Left lung (tissue), 14 donors: ENCODE measurements at places on chromosomes 2 and 18.

- peak; percentile 17 for DNase-seq
These were observed 19.3 kb downstream of the ZAP70 start for GRCh38 chr2:97732436-97733340.

GRCh38 chr2:109613081-109613921 lies 465 bp downstream of the SEPTIN10 start:
- DNase-seq, result peak; percentile 71

DNA sequence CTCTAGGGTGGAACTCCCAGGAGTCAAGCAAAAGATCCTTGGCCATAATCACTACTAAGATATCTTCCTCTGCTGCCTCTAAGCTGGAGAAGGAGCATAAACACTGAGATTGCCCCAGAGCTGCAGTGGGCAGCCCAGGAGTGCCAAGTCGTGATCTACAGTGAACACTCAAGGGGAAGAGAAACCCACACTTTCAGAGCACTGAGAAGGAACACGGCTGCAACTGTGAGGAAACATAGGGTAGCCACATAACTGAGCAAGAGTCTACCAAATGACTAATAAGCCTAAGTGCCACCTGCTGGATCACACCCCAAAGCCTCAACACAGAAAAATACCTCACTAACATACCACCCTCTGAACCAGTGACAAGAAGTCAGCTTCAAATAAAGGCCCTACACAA lies 79.6 kb upstream of the RAB12 start:
- DNase-seq, result no peak

DNA sequence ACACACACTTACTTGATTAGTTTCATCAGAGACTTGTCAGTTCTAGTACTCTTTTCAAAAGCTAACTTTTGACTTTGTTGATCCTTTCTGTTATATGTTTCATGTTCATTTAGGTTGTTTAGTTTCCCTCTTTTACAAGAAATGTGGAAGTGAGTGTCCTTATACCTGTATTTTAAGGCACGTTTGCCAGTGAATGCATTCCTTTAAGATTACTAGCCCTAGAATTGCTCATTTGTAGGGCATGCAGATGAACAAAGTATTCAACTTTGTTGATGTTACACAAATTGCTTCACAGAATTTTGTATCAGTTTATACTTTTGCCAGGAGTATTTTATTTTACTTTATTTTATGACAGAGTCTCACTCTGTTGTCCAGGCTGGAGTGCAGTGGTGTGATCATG lies 6.3 kb downstream of the IL1RL2 start:
- no peak for DNase-seq

- DNase-seq, result no peak
These were observed 85.9 kb upstream of the RANBP2 start for GRCh38 chr2:108633409-108633808.

GRCh38 chr2:110101280-110101844 lies 14.3 kb downstream of the MALL start:
- DNase-seq, result peak; percentile 94
